CD4-positive, alpha-beta T cell treated with Interleukin-1 beta for 1 hour (primary cell): ENCODE measurements at places on chromosomes 4 and X.

- DNase-seq: no peak
These were observed 97.9 kb downstream of the COX18 start for GRCh38 chr4:72971572-72971971.

- no peak for DNase-seq
These were observed 46.3 kb upstream of the NKX1-1 start for GRCh38 chr4:1452431-1453051.

DNA sequence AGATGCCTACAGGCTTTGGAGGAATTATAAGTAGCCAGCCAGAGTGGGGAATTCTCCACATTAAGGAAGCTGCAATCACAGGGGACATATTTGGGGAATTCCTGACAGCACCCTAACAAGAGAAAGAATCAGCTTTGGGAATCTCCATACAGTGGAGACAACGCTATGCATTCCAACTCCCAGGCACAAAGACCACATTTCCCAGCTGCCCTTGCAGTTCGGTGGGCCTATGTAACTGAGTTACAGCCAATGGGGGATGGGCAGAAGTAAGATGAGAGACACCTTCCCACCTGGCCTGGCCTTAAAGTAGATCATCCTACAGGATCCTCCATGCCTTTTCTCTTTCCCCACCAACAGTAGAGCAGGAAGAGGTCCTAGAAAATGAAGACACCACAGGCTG, 43.4 kb upstream of the CCKAR start:
- no peak for DNase-seq

DNA sequence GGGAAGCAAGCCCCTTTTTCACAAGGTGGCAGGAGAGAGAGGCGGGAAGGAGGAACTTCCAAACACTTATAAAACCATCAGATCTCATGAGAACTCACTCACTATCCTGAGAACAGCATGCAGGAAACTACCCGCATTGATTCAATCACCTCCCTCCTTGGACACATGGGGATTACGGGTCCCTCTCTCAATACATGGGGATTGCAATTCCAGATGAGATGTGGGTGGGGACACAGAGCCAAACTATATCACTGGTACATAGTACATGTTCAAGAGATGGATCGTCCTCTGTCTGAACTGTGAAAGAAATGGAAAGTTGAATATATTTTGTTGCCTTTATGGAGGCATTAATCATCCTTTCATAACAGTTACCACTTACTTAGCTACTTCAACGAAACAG, 12.8 kb downstream of the EREG start:
- no peak for DNase-seq

DNA sequence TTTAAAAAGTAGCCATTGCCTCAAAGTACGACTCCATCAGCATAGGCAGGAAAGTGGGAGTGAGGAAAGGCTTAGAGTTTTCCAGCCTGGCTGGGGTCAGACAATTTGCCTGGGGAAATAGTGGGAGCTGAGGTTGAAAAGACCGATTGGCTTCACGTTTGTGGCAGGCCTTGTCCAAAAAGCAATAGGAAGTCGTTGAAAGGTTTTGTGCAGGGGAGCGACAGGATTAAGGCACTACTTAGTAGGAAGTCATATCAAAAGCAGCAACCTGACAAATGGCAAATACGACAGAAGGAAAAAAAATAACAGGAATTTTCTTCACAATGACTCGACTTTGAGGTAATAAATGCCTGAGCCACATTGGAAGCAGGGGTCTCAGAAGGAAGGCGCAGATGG, 691 bp upstream of the EREG start:
- DNase-seq: no peak

GRCh38 chr4:8662776-8663175, 70.2 kb downstream of the CPZ start:
- no peak for DNase-seq

DNA sequence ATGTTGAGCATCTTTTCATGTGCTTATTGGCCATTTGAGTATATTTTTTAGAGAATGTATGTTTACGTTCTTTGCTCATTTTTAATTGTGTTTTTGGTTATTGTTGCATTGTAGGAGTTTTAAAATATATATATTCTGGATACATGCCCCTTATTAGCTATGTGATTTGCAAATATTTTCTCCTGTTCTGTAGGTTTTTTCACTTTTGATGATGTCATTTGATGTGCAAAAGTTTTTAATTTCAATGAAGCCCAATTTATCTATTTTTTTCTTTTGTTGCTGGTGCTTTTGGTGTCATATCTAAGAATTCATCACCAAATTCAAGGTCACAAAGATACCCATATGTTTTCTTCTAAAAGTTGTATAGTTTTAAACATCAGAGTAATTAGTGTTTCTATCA, 6.8 kb downstream of the ARMCX5 start:
- no peak for DNase-seq

DNA sequence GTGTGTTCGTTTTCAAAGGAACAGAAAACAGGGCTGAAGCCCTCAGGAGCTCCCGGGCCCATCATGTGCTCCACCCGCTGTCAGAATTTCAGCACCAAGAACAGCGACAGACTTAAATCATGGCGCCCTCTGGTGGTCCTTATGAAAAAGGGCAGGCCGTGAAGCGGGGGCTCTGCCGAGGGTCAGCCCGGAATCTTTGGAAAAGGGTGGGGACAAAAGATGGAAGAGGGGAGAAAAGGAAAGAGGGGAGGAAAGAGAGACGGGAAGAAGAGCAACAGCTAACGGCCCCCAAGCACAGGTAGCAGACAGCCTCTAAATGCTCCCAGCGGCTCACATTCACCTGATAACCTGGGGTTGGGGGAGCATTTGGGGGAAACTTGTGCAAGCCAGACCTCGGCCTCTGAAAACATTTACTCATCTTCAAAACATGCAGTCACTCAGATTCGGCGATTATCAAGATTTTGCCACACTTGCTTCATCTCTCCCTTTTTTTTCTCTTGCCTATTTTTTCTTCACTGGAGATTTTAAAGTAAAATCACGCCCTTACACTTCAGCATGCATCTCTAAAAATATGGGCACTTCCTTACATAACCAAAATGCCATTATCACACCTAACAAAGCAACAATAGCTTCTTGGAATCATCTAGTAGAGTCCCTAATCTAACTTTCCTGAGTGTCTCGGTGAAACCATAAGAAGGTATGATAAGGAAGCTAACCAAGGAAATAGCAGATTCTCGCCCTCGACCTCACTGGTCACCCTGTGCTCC, 28.1 kb upstream of the MAN2B2 start:
- peak; percentile 31 for DNase-seq

GRCh38 chr4:151276787-151277562, at the start of gene PRSS48:
Gene PRSS48, plus strand, starts transcription at chr4:151277161. Its CDS starts 12 bp downstream, at chr4:151277173.
- peak; percentile 10 for DNase-seq

DNA sequence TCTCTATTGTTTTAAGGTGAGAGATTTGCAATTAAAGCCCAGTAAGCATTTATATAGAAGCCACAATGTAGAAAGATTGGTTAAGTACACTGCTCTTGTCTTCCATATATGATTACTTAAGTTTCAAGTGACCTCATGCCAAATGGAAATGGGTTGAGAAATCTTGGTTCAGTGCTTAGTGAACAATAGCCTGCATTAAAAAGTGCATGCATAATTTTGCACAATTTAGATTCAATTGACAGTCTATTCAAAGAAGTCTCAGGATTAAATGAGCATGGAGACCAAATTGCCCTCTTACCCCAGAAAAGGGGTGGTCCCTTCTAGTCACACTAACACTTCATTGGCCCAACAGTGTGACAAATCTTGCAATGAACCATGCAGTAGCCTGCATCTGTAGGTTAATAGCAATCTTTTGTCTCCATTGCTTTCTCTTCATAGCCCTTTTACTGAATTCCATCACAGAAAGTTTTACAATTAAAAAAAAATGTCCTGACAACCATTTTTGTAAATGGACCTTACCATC, 93.6 kb downstream of the HHIP start:
- no peak for DNase-seq
